ENCODE measurements at places on chromosomes 7 and 10. TPM values are rescaled to one million over a fixed set of nuclear protein-coding genes. Genes with fewer than 3 reads are reported as not detected.

GRCh38 chr10:79189853-79190435, 121.2 kb downstream of the ZMIZ1 start:
- no peak for DNase-seq

DNA sequence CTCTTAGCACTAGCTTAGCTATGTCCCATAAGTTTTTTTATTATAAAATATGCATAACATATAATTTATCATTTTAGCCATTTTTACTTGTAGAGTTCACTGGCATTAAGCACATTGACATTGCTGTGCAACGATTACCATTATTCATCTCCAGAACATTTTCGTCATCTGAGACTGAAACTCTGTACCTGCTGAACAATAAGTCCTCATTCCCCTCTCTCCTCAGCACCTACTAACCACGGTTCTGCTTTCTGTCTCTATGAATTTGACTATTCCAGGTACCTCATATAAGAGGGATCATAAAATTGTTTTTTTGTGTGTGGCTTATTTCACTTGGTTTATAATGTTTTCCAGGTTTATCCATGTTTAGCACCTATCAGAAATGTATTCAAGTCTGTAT, 64.1 kb downstream of the SHOC2 start:
- no peak for DNase-seq

GRCh38 chr10:12412666-12413368, 63.5 kb downstream of the CAMK1D start:
- DNase-seq = peak; percentile 80

GRCh38 chr10:58512491-58513187, at the start of gene BICC1:
TSS of gene BICC1 (plus strand) at chr10:58512872. CDS start at chr10:58513144, 272 bp downstream.
- DNase-seq = no peak

GRCh38 chr7:82105463-82105862, 335.6 kb upstream of the HGF start:
- DNase-seq = no peak

GRCh38 chr7:20083781-20084180, 133.4 kb downstream of the MACC1 start:
- no peak for DNase-seq

GRCh38 chr7:92790992-92791391, 45.4 kb downstream of the CDK6 start:
- no peak for DNase-seq

GRCh38 chr10:95325863-95326262, 35.1 kb upstream of the PDLIM1 start:
- DNase-seq = no peak

GRCh38 chr7:29929018-29929807, 60.4 kb downstream of the SCRN1 start:
- no peak for DNase-seq

DNA sequence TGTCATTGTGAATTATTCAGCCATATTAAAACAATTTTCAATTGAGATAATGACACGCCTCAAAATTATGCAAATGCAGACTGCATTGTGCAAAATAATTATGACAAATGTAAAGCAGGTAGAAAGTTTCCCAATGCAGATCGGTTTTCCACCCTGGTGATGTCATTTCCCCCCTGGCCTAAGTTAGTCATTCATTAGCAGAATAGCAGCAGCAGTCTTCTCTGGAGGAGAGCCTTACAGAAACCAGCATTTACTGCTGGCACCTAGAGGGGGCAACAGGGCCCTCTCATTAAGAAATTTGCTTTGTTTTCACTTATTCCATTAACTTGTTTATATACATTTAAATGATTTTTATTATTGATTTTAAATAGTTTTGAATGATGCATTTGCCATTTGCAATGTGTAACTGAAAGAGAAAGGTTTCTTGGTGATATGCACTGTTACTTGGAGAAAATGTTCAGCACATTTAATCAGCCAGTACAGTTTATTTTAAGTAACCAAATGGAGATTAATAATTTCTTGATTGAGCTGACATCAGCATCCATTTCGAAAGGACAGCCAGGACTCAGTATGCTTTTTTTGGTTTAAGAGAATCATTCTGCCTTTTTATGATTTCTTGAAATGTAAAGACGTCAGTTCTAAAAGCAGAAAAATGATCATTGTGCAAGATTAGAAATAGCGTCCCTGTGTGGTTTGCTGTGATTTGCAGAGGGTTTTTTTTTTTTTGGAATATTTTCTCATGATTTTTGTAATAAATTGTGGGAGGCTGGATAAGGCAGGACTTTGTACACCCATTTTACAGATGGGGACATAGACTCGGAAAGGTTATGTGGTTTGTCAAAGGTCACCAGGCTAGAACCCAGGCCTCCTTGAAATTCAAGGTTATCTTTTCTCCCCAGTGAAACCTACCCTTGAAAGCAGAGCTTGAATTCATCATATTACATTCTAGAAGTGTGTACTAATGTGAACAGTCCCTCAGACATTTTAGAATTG, 3.5 kb downstream of the ARID5B start:
- peak; percentile 82 for DNase-seq

- no peak for DNase-seq
Measured at GRCh38 chr10:3145366-3145765, 27.2 kb downstream of the PITRM1 start.

- DNase-seq = no peak
Measured at GRCh38 chr10:85936161-85936560, 430.4 kb downstream of the GRID1 start.

- no peak for DNase-seq
Measured at GRCh38 chr7:133511708-133512107, 258.8 kb downstream of the EXOC4 start.

DNA sequence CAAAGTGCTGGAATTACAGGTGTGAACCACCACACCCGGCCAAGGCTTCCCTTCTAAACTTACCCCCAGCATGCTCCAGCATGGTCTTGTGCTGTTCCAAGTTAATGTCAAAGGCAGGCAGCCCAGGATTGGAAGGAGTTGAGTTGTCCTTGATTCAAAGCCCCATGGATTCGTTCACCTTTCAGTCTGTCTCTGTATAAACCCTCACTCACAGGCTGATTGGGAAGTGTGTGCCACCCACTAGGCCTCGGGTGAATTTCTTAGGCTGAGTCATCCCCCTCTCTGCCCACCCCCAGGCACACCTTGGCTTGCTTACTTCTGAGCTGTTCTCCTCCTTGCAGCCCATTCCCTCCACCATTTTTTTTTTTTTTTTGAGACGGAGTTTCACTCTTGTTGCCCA, 13.3 kb upstream of the PRDX3 start:
- DNase-seq = no peak

GRCh38 chr7:107387128-107387527, 82.7 kb upstream of the GPR22 start:
- DNase-seq = no peak

- peak; percentile 59 for DNase-seq
Measured at GRCh38 chr10:110279407-110279986, 25.2 kb downstream of the SMNDC1 start.

GRCh38 chr7:17289074-17289645, 9.3 kb upstream of the AHR start:
- no peak for DNase-seq

DNA sequence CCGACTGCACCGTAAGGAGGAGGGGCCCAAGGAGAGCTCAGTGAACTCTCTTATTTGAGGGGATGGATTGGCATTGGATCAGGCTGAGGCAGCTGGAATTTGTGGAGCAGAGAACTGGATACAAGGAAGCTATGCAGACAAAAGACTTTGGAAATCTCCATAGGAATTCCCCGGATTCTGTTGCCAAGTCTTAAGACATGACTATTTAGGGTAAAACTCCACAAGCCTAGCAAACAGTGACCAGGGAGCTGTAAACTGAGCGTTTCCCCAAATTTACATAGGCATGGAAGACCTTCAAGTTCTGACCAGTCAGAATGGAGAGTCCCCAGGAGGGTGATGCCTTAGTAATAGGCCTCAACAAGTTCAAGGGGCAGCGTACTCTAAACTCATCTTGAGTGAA, 82.5 kb upstream of the PCBD1 start:
- no peak for DNase-seq

GRCh38 chr7:98200364-98200763, 10.9 kb upstream of the BHLHA15 start:
- DNase-seq = no peak

- DNase-seq = no peak
Measured at GRCh38 chr10:73732931-73733623, 11.1 kb upstream of the SEC24C start.

GRCh38 chr10:111879969-111880368, 303.6 kb downstream of the GPAM start:
- no peak for DNase-seq

DNA sequence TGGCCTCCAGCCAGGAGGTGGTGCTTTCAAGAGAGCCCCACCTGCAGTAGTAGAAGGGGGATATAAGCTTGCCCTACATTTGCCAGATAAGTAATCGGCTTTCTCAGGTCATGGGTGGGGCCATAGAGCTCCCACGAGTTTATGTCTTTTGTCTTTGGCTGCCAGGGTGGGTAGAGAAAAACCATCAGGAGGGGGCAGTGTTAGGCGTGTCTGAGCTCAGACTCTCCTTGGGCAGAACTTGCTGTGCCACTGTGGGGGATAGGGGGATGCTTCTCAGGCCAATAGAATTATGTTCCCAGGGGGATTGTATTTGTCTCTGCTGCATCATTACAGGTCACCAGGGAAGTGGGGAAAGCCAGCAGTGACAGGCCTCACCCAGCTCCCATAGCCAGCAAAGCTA, 12.3 kb upstream of the MRPS33 start:
- DNase-seq = no peak

DNA sequence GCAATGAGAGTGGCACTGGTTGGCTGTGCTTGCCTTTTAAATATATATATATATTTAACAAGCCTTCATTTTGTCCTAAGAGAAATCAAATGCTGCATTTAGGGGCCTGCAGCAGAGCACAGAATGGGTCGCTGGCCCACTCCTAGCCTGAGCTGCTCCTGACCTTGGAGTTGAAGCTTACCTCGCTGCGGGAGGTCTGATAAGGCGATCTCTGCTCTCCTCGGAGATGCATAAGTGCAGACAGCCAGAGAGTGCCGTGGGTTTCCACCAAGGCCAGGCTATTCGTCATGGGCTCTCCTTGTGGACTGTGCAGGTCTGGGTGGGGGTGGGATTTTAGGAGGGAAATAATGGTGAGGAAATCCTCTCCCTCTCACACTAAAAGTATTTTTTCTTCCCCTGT, 99.5 kb upstream of the IKZF1 start:
- no peak for DNase-seq

DNA sequence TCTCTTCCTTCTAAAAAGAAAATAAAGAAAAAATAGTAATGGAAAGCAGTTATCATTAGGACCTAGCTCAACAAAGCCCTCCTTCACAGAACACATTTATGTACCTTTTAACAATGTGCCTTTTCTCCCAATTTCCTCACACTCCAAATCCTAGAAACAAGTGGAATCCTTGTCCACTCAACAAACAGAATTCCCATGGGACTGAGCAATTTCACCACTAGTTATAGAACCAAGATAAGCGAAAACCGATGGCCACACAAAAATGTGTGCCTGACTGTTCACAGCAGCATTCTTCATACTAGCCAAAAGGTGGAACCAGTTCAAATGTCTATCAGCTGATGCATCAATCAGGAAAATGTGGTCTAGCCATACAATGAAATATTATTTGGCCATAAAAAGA, 17.3 kb downstream of the DCLRE1C start:
- DNase-seq = no peak

DNA sequence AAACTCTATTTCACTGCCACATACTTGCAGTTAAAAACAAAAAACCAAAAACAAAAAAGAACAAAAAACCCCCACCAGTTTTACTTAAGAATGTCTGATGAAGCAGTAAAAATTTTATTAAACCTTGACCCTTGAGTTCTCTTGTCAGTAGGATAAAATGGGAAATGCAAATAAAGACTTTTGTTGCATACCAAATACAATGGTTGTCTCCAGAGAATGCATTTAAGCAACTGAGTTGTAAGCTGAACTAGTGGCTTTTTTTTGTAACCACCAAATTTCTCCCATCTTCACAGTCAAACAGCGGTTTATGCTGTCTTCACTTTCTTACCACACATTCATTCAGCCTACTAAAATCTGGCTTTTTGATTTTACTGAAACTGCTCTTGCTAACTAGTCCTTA, 3.1 kb downstream of the SYPL1 start:
- DNase-seq = no peak

DNA sequence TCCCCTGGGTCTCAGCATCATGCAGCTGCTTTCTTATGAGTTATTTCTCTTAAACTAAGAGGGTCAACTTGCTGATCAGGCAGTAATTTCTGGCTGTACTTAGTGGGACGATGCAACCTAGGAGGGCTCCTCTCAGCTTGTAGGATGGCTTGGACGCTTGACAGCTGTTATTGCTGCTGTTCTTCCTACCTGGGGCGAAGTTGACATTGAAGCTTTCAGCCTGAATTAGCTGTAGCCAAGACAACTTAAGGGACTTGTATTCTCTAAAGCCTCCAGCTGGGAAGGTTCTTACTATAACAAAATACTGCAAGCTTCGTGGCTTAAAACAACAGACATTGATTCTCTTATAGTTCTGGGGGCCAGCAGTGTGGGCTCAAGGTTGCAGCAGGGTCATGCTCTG, 224.9 kb downstream of the ACTR3B start:
- DNase-seq = no peak

GRCh38 chr10:126087153-126087680, 190.9 kb downstream of the FANK1 start:
- DNase-seq = no peak

- no peak for DNase-seq
Measured at GRCh38 chr10:110483633-110484032, 14.1 kb upstream of the DUSP5 start.

- no peak for DNase-seq
Measured at GRCh38 chr7:12769444-12769843, 82.0 kb downstream of the ARL4A start.

Gene RADIL
- total RNA-seq = 0.19 TPM

Gene TCF7L2
- 10.3 TPM for total RNA-seq

Gene TMEM213
- total RNA-seq = not detected

Gene NODAL
- not detected for total RNA-seq

Gene GRM3
- not detected for total RNA-seq

Gene BET1
- total RNA-seq = 18.1 TPM

Gene SLC26A4
- total RNA-seq = 1.1 TPM

Gene CRTAC1
- total RNA-seq = not detected

Gene ATP6V0A4
- total RNA-seq = 0.98 TPM

Gene UNC5B
- total RNA-seq = not detected

Gene DRGX
- total RNA-seq = not detected

Gene SLC29A3
- 3.6 TPM for total RNA-seq

Gene TMEM139
- not detected for total RNA-seq

Gene CLDN3
- total RNA-seq = not detected

Gene HOXA5
- 0.64 TPM for total RNA-seq

Gene NME8
- not detected for total RNA-seq

Gene VWC2
- not detected for total RNA-seq

Gene AKR1B15
- total RNA-seq = not detected

Gene C10orf62
- not detected for total RNA-seq

Gene C10orf53
- not detected for total RNA-seq
